H1 (cell line): ENCODE measurements at places on chromosomes 16 and 17.
A peak's percentile ranks its signal among the peaks of the same experiment; 100 is the strongest.

DNA sequence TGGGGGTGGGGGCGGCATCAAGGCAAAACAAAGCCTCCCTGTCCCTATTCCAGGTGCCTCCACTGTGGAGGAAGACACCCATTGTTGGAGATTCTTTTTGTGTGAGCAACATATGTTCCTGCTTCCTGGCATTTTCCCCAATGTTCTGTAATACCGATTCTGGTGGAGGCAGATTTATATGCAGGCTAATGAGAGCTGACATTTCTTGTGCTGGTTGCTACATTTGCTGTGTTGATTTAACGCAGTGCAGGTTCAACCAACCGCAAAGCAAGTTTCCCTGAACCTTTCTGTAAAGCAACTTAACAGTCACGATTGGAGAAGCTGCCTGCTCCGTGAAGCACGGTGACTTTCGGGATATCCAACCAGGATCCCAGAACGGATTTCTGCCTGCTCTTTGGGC lies 260.5 kb downstream of the CBLN1 start:
- DNase-seq = peak; percentile 40

- DNase-seq = no peak
Observed at GRCh38 chr16:28098171-28098958, 34.9 kb upstream of the GSG1L start.

DNA sequence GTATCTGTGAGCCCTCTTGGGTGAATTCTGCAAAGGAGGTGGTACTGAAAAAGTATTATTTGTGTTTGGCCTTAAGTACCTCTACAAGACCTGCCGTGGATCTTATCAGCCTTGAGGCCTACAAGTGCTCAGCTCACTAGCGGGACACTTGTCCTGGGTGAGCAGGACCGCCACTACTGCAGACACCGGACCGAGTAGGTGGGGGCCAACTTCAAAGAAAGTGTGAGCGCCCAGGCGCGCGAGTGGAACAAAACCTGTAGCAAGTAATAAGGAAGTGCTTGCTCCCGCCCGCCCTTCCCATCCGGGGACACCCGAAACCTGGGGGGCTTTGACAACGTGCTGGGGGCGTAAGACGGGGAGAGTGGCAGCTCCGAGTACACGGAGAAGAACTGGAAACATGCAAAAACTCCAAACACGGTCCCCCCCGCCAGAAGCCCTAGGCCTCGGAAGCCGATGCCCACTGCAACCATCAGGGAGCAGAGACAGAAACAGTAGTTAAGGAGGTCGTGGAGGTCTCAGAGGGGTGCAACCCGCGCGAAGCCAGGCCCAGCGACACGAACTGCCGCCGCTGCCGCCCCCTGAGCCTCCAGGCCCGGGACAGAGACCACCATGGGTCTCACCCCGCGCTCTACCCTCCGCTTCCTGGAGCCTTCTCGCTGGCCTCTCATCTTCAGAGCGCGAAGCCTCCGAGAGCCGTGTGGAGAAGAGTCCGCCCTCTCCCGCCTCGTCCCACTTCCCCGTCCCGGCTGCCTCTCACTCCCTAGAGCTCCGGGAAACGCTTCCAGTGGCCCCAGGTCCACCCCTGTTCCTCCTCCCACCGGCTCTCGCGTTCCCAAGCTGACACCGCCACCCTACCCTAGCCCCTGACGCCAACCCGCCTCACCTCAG lies 537 bp downstream of the CNOT1 start:
- DNase-seq = peak; percentile 49

DNA sequence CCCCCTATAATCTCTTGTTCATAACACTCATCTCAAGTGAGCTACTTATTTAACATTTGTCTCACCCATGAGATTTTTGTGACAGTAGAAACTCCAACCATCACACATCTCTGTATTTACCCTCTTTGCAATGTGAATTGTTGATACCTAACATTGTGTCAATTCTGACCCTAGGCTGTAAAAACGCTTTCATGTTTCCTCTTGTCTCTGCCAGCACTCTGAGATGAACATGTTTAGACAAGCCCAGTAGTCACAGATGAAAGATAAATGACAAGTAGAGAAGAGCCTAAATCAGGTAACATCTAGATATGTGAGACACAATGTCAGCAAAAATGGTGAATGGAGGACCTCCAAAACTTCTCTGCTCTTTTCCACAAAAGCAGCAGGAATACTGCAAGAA lies 1254.5 kb upstream of the GOT2 start:
- DNase-seq = no peak

DNA sequence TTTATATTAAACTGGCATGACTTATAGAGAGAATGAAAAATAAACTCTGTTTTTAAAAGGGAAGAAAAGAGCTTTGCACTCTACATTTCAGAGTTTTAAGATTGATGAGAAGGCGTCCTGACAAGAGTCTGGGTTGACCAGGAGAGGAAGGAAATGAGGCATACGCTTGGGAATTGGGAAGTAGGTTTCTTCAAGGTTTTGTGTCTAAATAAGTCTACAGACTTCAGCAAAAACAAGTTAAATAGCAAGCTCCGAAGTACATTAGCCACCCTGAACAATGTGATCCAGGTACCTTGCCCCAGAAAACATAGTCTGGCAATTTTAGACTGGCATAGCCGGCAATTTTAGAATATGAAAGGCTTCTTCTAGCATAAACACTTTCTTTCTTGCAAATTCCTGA lies 28.5 kb upstream of the CCDC182 start:
- DNase-seq = no peak

- DNase-seq = peak; percentile 87
Observed at GRCh38 chr17:28743243-28744103, at the start of gene TRAF4. Gene TRAF4 (plus strand): TSS chr17:28744011. CDS start chr17:28744113, 102 bp downstream.

DNA sequence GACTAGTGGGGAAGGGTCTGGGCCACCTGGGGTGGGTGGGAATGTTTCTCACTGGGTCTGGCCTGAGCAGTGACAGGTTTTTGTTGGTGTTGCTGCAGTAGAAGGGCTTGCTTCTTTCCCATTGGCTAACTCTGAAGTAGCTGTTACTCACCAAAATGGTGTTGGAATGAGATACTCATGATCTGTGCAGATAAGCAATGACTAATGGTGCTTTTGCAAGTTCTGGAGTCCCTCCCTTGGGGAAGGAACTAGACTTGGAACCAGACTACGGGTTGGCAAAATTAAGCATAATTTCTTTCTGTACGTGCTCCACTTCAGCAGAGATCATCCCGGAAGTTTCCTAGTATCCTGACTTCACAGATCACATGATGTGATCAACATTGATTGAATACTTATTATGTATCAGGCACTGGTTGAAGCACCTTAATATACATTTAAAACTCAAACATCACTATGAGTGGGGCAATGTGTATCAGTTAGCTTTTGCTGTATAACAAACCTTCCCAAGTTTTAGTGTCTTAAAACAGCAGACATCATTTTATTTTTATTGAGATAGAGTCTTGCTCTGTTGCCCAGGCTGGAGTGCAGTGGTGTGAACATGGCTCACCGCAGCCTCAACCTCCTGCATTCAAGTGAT lies 30.1 kb downstream of the CHP2 start:
- DNase-seq = no peak

GRCh38 chr17:57442401-57442823 lies 186.1 kb downstream of the MSI2 start:
- no peak for DNase-seq

- no peak for DNase-seq
Observed at GRCh38 chr17:41796121-41796895, 9.8 kb upstream of the JUP start.

- DNase-seq = no peak
Observed at GRCh38 chr17:55664287-55664686, 58.4 kb downstream of the TMEM100 start.

GRCh38 chr17:29733166-29733565 lies 110.5 kb upstream of the CORO6 start:
- DNase-seq = no peak

GRCh38 chr16:54077050-54077821 lies 209.4 kb downstream of the IRX3 start:
- no peak for DNase-seq

GRCh38 chr16:8850279-8850885 lies 18.4 kb downstream of the CARHSP1 start:
- DNase-seq = no peak

DNA sequence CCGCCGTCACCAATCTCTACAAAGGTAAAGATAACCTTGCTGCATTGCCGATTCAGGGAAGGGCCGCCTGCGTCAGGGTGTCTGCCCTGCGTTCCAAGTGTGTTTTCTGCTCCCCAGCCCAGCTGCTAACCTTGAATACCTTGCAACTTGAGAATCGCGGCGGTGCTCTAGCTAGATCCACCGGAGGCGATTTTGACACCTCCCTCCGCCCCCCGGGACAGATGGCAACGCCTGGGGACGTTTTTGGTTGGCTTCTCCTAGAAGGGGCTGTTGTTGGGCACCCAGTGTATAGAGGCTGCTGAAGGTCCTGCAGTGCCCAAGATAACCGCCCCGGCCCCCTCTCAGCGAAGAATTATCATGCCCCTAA lies 1.5 kb downstream of the HAPSTR1 start:
- DNase-seq = peak; percentile 51

- DNase-seq = no peak
Observed at GRCh38 chr16:80197741-80198201, 343.0 kb upstream of the DYNLRB2 start.

DNA sequence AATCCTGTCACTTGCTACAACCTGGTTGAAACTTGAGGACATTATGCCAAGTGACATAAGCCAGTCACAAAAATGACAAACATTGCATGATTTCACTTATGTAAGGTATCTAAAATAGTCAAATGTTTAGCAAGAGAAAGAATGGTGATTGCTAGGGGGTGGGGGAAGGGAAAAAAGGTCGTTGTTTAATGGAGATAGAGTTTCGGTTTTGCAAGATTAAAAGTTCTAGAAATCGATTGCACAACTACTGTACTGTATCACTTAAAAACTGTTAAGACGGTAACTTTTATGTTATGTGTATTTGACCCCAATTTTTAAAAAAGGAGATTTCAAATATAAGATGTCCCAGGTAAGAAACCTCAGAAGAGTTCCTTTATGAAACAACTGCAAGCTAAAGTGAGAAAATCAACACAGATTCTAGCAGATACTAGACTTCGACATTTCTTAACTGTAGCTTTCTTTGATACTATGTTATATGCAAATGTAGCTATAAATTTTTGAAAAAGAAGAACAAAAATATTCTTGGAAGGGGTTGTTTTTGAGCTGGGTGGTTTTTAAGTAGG lies 5.9 kb downstream of the MEOX1 start:
- no peak for DNase-seq

DNA sequence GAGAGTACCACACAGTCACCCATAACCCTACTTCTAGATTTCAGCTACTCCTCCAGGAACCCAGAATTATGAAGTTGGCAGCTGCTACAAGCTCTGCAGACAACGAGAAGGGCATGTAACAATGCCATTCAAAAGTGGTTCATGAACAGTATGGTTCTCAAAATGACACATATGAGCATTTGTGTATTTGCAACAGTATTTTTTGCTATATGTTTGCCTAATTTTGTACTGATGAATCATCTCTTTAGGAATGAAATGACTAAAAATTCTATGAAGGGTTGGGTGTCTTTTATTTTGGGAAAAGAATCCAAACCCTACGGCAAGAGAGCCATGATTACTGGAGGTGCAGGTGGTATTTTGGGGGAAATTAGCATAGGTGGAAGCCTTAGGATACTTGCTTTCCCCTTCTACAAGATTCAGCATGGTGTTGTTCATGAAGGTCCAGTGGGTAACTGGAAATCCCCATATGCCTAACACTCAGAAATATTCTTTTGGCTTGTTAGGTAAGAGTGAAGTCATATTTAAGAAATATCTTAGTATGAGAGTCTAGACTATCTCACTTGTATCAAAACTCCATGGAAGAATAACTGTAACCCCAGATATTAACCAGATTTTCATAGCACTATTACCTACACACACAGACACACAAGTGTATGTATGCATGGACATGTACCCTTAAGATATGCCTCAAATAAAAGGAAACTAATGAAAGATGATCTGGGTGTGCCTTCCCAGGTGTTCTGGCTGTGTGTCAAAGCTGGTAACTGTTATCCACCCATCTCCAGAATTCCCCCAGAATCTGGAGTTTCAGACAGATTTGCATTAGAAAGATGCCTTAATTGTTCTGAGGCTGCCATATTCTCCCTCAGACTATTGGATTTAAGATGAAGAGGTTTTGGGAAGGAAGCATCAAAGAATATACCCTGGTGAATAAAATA lies 688.2 kb upstream of the SOX9 start:
- no peak for DNase-seq

- no peak for DNase-seq
Observed at GRCh38 chr16:25823891-25824290, 132.1 kb downstream of the HS3ST4 start.

GRCh38 chr17:78332991-78333390 lies 26.9 kb downstream of the SOCS3 start:
- DNase-seq = no peak

GRCh38 chr17:33945646-33946546 lies 309.2 kb upstream of the CCL2 start:
- DNase-seq = no peak

DNA sequence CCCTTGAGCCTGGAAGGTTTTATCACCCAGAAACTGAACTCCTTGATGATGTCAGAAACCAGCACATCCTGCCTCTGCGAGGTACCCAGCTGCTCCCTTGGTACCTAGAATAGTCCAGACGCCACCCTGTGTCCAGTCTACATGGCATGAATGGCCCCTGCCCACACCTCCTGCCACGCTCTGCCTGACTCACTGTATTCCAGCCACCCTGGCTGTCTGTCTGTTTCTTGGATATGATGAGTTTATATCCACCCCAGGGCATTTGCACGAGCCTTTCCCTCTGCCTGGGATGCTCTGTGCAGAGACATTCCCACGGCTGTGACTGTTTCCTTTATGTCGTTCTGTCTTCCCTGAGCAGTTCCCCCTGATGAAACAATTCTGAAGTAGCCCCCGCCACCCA lies 68.7 kb downstream of the CRISPLD2 start:
- DNase-seq = no peak

GRCh38 chr16:4918781-4919251 lies 18.1 kb downstream of the PPL start:
- DNase-seq = no peak

- no peak for DNase-seq
Observed at GRCh38 chr17:59338498-59338897, 7.0 kb downstream of the YPEL2 start.

DNA sequence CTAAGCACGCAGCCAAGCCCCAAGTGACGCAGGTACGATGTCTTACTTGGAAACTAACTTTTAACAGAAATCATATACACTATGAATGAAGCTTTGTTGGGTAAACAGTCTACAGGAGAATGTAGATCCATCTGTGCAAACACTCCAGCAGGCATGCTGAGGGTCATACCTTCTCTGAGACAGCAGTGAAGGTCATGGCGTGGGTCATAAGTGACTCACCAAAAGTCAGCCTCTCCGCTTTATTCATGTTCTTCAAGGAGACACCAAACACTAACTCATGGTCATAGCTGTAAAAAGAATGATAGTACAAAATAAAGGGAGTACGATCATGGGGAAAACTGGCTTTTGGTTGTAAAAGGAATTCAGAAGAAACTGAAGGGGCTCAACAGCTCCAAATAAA lies 20.6 kb downstream of the BLMH start:
- no peak for DNase-seq

GRCh38 chr16:6545329-6545728 lies 787.3 kb upstream of the RBFOX1 start:
- DNase-seq = no peak
